ENCODE measurements at places on chromosomes 7 and 10.

DNA sequence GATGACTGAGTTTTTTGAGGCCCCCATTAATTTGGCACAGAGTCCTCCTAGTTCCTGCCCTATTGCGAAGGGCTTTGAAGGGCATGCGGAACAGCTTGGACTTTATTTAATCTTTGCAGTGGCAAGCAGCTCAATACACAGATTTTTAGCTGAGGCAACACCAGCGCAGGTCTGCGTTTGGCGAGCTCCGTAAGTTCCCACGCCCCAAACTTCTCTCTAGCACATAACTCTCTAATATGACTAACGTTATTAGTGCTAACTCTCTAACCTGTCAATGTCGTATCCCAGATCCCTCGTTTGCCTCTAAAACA lies 366 bp upstream of the TAF3 start:
- no peak for DNase-seq

DNA sequence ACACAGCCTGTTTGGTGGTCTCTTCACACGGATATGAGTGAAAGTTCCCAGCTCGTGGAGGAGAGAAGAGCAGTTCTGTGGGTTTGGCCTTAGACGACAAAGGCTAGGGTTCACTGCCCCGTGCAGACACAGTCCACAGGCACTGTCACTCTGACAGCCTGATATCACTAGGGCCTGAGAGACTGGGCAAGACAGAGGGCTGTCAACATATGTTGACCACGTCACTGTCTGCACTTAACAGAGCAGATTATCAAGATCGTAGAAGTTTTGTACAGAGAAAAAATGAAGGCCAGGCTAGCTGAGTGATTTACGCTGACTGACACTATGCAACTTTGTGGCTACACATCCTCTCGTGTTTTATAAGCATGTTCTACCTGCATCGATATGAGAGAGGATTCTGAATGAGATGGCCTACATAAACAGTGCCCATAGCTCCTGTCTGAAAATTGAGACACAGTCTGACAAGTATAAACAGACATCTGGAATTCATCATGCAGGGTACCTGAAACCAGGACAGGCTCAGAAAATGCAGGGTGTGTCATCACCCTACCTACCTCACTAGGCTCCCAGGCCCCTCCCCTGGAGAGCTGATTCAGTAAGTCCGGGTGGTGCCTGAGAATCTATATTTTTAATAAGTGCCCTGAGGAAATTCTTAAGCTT lies 120.0 kb downstream of the SGMS1 start:
- DNase-seq, result no peak

GRCh38 chr10:52895059-52895458 lies 122.5 kb upstream of the MBL2 start:
- no peak for DNase-seq

GRCh38 chr7:44673324-44673723 lies 66.9 kb downstream of the OGDH start:
- DNase-seq, result no peak

- no peak for DNase-seq
These were observed 610 bp downstream of the AVPI1 start for GRCh38 chr10:97686301-97686961.

DNA sequence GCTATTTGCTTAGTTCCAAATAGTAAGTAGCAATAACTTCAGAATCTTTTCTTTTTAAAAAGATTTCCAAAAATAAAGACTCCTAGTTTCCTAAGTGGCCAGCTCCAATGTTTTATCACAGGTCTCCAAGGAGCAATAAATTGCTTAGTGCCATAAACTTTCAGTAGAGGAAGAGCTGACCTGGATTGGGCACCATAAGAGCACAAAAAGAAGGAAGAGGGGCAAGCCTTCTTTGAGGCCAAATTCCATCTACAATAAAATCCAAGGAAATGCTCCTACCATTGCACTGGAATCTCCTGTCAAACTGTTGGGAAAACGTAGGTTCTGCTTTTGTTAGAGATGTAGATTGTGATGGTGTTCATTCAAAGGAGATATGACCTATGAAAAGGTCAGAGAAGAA lies 64.0 kb downstream of the DENND2A start:
- no peak for DNase-seq

- DNase-seq, result no peak
These were observed 29.8 kb downstream of the C10orf67 start for GRCh38 chr10:23314835-23315239.

DNA sequence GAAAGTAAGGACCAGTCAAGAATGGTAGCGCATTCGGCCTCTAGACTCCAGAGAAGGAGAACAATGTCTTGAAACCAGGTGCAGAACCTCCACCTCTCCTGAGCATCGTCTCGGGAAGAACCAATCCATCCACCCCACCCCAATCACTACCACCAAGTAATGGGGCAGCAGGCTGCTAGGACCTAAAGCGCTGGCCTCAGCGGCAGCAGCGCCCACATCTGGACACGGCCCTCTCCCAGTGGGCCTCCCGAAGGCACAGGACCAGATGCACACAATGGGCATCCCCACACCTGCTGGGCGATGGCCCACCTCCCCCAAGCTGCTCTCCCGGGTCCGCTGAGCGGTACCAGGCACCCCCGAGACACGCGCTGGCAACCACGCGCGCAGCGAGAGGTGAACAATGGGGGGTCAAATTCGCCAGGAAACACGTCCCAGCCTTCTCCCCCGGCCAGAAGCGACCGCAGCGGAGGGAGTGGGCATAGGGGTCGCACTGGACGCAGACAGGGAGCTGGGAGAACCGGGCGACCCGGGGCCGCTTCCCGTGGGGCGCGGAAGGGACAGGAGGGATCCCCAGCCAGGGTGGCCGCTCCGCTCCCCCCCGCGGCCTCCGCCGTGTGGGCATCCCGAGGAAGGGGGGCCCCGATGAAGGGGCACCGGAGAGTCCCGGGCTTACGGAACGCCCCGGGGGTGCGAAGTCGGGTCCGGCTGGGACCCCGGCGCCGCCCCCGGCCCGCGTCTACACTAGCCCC lies 506 bp downstream of the CTTNBP2 start:
- no peak for DNase-seq

GRCh38 chr10:93762979-93763391 lies 5.2 kb downstream of the LGI1 start:
- no peak for DNase-seq

GRCh38 chr7:13262929-13263530 lies 575.6 kb downstream of the ARL4A start:
- DNase-seq, result peak; percentile 5

DNA sequence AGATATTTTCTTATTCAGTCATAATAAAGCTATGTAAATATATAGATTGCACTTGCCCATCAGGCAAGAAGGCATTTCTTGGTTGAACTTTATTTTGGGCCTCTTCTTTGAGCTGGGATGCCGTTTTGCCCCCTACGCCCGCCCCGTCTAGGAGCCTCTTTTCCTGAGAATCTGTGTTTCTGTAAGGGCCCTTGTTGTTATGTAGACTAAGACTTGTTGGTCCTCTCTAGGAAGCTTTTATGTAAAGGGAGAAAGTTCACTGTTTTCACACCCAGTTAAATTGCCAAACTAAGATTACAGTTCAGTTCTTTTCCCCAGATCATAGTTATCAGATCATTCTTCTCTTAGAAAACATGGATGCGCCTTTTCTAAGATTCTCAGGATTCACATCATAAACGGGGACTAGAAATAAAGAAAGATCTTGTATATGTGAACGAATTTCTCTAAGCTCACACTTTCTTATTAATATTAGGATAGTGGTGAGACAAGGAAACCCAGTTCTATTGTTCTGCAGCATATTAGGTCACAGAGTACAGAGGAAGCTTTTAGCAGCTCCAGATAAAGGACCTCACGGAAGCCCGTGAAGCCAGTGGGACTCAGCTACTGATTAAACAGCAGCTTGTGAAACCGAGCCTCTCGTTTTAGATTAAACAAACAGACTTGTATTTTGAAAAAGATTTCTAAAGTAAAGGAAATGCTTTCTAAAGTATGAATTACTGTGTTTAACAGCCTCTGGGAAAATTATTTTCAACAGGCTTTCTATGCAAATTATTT lies 3.8 kb downstream of the LMTK2 start:
- no peak for DNase-seq

DNA sequence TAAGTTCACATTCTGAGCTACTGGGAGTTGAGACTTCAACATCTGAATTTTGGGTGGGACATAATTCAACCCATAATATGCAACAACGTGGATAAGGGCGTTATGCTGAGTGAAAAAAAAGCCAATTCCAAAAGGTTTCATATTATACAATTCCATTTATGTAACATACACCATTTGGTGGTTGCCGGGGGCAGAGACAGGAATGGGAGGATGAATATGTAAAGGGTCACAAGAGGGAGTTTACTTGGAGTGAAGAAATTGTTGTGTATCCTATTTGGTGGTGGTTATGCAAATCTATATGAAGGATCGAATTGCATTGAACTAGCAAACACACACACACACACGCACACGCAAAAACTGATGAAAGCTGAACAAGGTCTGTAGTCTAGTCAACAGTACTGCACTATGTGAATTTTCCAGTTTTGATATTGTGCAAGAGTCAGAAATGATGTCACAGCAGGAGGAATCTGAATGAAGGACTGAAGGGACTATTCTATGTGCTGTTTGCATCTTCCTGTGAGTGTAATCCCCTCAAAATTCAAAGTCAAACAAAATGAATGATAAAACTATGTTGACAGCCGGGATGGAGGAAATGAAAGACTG lies 249.2 kb upstream of the HABP2 start:
- DNase-seq, result no peak

DNA sequence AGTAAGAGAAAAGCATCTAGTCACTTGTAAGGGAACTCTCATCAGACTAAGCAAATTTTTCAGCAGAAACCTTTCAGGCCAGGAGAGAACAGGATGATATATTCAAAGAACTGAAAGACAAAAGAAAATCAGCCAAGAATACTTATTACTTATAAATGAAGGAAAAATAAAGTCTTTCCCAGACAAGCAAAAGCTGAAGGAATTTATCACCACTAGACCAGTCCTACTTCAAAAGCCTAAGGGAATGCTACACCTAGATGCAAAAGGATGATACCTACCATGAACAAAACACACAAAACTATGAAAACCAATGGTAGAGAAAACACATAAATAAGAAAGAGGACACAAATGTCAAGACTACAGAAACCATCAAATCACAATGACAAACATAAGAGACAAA lies 126.6 kb upstream of the ABCB5 start:
- no peak for DNase-seq

- DNase-seq, result no peak
These were observed 21.8 kb downstream of the ZNF775 start for GRCh38 chr7:150400788-150401423.

DNA sequence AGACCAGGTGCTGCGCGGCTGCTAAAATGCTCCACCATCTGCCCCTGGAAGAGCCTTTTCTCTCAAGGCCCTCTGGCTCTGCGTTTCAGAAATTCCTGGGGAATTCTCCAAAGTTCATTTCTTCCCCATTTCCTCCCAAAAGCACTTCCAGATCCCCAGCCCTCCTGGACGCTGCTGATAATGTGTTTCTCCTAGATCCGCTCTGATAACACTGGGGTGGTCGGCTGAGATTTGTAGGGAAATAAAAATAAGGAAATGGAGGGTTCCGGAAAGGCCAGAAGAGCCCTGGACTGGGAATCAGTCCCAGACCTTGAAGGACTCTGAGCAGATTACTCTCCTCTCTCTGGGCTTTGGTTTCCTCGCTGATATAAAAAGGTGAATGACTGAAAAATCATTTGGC lies 28.1 kb downstream of the COL13A1 start:
- no peak for DNase-seq

GRCh38 chr10:3919709-3920308 lies 134.8 kb upstream of the KLF6 start:
- no peak for DNase-seq

GRCh38 chr7:6558837-6559236 lies 7.6 kb upstream of the GRID2IP start:
- DNase-seq, result peak; percentile 92

DNA sequence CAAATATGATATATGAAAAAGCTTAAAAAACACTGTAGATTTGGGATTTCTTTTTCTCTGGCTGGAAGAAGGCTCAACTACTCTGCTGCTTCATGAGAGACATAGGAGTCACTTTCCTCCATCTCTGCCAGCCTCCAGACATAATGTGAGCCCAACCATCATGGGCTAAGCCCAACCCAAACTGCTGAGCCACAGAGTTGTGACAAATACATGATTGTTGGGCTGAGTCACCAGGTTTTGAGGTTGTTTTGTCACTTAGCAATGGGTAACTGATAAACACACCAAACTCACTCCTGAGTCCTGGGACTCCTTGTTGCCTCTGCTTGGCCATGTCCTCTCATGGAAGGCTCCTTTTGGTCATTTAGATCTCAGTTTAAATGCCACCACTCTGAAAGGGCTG lies 381.8 kb upstream of the FZD8 start:
- DNase-seq, result peak; percentile 51

DNA sequence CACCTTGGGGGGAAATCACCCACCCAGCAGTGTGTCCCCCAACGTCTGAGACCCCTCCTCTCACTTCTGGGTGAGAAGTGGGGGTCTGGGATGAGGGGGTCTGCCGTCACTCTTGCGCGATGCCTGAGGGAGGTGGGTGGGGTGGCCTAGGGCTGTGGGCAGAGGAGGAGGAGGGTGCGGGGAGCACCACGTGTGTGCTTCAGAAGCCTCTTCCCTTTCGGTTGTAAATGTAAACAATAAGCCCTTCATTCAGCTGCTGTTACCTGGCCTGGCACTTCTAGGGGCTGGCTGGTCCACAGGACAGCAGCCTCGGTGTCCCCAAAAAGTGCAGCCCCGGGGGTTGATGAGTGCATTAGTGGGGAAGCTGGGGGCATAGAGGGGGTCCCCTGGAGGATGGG lies 1.3 kb downstream of the CLIP2 start:
- no peak for DNase-seq

DNA sequence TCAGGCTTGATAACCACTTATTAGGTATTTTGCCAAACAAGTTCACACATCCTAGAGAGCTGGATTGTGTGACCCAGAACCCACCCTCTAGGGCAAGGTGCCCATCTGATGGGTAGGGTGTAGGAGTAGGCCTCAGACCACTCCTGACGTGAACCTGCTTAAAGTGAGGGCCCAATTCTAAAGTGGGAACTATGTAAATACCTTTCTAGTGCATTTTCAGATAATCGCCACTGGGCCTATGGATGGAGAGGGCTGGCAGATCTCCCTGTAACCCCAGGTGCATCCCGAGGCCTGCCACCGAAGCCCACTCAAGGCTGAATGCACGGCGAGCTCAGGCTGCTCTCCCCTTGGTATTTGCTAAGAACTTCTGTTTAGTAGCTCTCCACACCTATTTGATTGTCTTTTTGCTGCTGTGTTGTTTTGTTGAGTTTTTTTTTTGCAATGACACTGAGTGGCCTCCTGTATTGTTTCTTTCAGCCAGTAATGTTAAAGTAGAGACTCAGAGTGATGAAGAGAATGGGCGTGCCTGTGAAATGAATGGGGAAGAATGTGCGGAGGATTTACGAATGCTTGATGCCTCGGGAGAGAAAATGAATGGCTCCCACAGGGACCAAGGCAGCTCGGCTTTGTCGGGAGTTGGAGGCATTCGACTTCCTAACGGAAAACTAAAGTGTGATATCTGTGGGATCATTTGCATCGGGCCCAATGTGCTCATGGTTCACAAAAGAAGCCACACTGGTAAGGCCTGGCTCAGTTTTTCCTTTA lies 71.7 kb downstream of the IKZF1 start:
- no peak for DNase-seq

- no peak for DNase-seq
These were observed 27.6 kb upstream of the CTNNA3 start for GRCh38 chr10:67723601-67724000.

- DNase-seq, result no peak
These were observed 546.0 kb upstream of the FZD8 start for GRCh38 chr10:36188080-36188453.

Measured in H54 (cell line).